ENCODE measurements at places on chromosomes 3 and 15. TPM values are rescaled to one million over a fixed set of nuclear protein-coding genes. Genes with fewer than 3 reads are reported as not detected.

- no peak for DNase-seq
Measured at GRCh38 chr15:83716605-83717004, 62.7 kb downstream of the ADAMTSL3 start.

The TEX55 gene
- not detected for total RNA-seq

The IL5RA gene
- total RNA-seq = 0.60 TPM

The C3orf85 gene
- total RNA-seq = not detected

The ZCWPW2 gene
- 1.4 TPM for total RNA-seq

The NRROS gene
- total RNA-seq = 6.4 TPM
